ENCODE measurements at places on chromosomes 7 and 10.

GRCh38 chr7:22867003-22867402, 44.4 kb upstream of the TOMM7 start:
- DNase-seq, result no peak

- DNase-seq, result no peak
Measured at GRCh38 chr7:122402235-122402634, 97.7 kb upstream of the FEZF1 start.

- DNase-seq, result no peak
Measured at GRCh38 chr7:131638641-131639430, 82.4 kb upstream of the PODXL start.

DNA sequence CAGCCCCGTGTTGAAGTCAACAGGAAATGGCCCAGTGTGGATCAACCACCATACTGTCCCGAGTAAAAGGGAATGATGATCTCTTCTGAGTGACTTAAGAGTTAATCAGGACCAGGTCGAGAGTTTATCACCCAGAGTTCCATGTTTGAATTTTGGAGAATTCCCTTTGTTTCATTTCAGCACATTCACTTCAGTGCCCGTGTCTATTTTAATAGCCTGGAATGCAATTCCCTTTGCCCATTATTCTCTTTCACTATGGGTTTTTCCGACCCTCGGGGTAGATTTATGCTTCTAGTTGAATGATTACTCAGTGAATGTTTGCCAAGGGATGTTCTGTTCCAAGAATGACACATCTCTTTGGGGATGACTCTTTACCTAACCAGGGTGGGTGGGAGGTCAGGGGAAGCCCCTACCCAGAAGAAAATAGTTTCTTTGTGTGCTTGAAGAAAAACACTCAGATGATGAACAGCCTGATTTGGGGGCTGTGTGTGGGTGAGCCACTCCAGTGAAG, 594.9 kb downstream of the INHBA start:
- no peak for DNase-seq

- DNase-seq, result no peak
Measured at GRCh38 chr7:50727711-50728110, 55.0 kb downstream of the GRB10 start.

DNA sequence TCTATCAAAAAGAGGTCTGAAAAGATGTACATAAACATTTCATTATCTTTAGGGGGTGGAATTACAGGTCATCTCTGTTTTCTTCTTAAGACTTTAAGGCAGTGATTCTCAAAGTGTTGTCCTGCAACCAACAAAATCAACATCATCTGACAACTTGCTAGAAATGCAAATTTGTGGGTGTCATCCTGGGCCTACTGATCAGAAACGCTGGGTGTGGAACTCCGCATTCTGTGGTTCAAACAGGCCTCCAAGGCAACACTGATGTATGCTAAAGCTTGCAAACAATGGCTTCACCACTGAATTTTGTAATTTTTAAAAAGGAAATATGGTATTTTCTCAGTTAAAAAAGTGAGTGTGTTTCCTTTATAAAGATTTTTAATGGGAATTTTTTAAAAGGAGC, 402.0 kb upstream of the LRRN3 start:
- DNase-seq, result no peak

- no peak for DNase-seq
Measured at GRCh38 chr10:16611037-16611436, 89.4 kb upstream of the C1QL3 start.

DNA sequence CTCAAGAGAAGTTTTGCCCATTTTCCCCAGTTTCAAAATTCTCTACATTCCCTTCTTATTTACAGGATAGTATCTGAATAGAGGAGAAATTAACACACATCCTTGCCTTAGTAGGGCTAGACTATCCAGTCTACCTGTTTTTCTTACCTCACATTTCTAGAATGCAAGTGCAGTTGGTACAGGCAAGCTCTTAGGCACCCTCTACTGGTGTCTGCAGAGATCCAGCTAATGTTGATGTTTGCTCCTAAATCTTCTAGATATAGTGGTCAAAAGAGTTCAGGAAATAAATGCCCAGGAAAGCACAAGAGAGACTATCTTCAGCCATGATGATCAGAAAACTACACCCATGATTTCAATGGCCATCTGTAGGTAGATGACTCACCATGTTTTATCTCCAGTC, 205.3 kb downstream of the HTR7 start:
- no peak for DNase-seq

DNA sequence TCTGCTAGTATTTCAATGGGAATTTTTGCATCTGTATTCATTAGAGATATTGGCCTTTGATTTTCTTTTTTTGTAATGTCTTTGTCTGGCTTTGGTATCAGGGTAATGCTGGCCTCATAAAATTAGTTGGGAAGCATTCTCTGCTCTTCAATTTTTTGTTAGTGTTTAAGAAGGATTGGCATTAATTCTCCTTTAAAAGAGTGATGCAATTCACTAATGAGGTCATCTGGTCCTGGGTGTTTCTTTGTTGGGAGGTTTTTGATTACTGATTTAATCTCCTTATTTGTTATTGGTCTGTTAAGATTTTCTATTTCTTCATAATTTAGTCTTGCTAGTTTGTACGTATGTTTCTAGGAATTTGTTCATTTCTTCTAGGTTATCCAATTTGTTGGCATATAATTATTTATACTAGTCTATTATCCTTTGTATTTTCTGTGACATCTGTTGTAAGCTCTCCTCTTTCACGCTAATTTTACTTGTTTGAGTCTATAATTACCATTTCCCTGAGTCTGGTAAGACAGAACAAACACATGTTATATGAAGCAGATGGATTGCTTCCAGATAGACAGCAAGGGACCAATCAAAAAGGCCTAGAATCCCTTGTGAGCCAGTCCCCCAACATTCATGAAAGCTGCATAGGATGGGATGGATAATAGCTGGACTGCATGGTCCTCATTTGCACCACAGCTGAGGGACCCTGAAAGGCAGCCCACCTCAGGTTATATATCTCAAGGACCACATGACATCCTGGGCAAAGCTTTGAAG, 54.4 kb downstream of the MTPAP start:
- no peak for DNase-seq
